Ecto neural progenitor cell (in vitro differentiated cells): ENCODE measurements at places on chromosomes 3 and 15.

DNA sequence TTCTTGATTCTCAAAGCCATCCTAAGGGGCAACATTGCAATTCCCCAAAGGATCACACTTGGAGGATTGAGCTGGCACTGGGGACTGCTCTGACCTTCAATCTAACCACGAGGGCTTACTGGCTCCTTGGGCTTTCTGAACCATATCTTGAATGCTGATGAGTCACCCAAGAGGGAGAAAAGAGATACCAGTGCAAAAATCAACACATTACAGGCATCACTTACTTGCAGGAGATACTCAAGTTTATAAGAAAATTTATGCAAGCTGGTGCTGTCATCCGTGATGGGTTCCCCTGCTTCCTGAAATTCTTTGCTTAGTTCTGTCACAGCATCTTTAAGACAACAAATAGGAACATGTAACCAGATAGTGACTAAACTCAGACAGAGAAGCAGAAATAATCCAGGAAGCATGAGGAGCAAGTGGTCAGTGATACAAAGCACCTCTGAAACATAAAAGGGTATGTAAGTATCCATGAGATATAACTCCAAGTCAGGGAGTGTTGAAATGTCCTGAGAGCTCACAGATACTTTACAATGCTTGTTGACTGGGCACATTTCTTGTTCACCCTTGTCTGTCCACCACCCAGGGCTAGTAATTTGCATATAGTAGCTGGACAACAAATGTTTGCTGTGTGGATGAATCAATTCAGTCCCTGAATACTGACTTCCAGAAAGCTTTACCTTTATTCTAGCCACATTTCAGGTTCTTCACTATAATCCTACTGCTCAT is 14.1 kb downstream of the FYCO1 start:
- no peak for DNase-seq

GRCh38 chr3:60475096-60475495 is 776.2 kb downstream of the FHIT start:
- no peak for DNase-seq

DNA sequence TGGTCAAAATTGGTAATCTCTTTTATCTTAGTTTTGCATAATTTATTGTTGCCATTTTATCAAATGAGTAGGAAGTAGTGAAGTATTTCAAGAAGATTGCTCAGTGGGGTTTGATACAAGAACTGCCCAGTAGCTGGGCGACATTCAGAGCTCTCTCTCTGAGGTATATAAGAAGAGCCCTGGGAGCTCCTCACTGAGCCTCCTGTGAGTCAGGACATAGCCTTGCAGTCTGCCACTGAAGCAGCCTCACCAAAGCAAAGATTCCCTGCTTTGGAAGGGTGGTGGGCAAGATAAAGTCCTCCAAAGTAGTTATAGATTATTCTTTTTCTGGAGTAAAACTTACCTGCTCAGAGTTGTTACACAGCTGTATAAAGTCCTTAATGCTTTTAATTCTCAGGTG is 26.1 kb downstream of the SKIL start:
- no peak for DNase-seq

- no peak for DNase-seq
These were observed 217.0 kb downstream of the ZNF621 start for GRCh38 chr3:40741729-40742128.
